Stimulated activated CD8-positive, alpha-beta memory T cell treated with anti-CD3 and anti-CD28 coated beads, Interleukin-4, amount 100 ng/mL, for 24 hours (primary cell): ENCODE measurements at places on chromosomes 12 and 14.

DNA sequence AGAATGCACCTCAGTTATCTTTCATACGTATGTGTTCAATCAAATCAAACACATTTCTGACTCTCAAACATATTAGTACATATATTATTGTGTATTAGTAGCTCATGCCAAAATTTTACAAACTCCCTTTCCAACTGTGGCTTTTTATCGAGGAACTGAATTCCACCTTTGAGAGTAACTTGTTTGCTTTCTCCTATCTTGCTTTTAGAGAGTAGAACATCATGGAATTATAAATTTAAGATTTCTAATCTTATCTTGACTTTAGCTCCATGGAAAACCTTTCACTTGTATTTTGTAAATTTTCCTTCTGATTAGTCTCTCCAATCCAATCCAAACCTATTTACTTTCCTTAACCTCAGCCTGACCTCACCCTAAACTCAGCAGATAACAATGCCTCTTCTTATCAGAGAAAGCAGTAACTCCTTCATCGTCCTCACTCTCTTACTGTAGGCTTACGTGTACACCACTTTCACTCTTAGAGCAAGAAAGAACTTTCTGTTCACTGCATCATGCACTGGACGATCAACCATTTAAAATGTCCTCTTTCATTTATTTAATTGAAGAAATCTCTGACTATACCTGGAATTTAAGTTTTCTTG is 164.5 kb downstream of the TMTC3 start:
- no peak for DNase-seq

DNA sequence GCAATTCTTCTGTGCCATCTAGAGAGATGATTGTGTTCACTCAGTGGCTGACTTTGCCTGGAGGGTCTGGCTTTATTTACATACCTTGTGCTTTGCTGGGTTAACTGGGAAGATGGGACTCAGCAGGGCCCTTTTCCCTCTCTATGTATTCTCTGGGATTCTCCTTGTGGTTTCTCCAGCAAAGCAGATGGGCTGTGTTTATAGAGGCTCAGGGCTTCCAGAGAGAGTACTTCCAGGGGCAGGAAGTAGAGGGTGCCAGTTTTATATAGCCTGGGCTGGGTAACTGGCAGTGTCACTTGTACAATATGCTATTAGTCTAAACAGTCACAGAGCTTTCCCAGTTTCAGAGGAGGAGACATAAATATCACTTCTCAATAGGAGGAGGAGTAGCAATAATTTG is 509.9 kb downstream of the DIO2 start:
- DNase-seq: no peak

DNA sequence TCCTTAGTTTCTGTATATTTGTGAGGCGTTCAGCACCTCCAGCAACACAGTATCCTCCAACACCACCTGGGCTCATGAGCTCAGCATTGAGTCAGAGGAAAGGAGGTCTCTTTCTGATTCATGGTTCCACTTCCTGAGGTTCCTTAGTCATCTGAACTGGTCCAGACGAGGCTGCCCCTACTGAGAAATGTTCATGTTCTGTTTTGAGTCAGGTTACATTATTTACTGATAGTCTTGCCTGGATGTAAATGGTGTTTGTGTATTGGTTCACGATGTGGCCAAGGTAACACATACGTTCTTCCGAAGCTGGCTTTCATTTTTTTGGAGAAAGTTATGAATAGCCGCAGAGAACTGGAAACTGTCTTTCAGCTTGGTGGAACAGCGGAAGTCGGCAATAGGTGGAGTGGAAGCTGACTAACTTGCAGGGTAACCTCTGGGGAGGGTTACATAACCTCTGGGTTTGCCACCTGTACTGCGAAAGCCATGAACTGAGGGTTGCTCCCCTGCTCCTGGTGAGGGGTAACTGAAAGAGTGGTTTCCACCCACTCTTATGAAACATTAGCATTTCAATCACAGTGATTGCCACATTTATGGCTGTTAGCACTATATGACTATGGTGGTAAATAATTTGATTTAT is 42.2 kb upstream of the MANSC4 start:
- DNase-seq: no peak

DNA sequence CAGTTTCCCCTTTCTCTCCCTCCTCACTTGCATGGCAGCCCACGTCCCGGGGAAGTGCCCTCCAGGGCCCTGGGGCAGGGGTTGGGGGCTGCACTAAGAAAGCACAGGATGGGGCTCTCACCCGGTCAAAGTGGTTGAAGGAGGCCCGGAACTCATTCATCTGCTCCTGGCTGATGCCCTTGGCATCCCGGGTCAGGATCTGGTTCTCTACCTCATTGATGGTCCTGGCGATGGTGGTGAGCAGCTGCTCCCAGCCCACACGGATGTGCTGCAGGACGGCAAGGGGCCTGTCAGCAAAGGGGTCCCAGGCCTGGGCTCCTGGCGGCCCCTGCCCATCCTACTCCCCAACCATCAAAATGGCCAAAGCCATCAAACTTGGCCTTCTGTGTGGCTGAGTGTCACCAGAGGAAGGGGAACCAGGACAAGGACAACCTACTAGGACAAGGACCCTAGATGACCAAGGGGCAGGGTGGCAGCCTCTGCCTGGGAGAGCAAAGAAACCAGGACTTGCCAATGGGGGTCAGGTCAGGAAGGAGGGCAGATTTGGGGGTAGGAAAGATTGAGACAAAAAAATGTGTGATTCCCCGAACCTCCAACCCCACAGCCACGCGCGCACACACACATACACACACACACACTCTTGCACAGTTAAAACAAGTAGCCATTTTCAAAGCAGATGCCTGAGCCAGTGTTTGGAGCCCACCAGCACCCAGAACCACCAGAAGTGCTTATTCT is 87.1 kb upstream of the ZFP36L1 start:
- DNase-seq: no peak

GRCh38 chr12:97899956-97900355 is 437.4 kb downstream of the RMST start:
- DNase-seq: no peak

GRCh38 chr14:41298328-41298690 is 308.4 kb upstream of the LRFN5 start:
- no peak for DNase-seq

DNA sequence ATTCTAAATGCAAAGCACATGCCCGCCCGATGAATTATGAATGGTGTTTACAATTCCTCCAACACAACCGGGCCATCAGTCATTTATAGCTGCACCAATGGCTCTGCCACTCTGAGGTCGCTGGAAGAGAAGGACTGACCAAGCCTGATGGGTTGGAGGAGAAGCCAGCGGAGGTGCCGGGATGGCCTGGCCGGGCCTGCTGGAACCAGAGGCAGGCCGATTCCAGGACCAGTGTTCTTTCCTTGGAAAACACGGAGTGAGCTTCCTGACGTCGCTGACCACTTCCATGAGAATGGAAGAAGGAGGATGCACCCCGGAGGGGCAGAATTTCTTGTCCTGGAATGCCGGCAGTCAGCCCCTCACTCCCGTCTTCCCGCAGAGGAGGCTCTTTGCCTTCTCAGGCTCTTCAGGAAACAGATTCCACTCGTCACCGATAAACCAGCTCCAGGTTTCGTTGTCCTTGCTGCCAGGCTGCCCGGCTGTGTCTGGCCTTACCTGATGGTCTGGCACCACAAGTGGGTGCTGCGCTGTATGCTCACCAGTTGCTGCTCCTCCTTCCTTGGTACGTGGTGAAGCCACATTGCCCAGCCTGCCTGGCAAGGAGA is 358.5 kb upstream of the SFSWAP start:
- DNase-seq: no peak

GRCh38 chr14:74702293-74702692 is 10.6 kb downstream of the AREL1 start:
- DNase-seq: no peak

- no peak for DNase-seq
These were observed 876.8 kb downstream of the SLC6A15 start for GRCh38 chr12:84035766-84036165.

- DNase-seq: no peak
These were observed 8.0 kb downstream of the MMP17 start for GRCh38 chr12:131836193-131836592.

DNA sequence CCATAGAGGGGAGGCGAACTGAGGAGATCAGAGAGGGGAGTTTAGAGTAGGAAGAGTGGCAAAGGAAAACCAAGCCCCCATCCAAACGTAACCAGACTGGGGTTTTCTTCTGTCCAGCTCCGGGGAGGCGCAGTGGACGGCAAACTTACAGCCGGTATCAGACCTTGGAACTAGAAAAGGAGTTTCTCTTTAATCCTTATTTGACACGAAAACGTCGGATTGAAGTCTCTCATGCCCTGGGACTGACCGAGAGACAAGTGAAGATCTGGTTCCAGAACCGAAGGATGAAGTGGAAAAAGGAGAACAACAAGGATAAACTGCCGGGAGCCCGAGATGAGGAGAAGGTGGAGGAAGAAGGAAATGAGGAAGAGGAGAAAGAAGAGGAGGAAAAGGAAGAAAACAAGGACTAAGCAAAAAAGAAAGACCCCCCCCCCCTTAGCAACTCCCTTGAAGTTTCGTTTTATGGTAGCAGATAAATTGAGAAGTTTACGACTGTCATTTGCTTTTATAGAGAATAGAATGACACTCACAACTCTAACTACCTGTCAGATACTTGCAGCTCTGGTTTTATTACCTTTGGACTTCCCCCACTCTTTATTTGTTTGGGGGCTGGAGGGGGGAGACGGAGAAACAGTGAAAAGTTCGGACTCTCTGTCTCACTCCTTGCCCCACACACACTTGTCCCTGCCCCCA is 2.3 kb downstream of the HOXC8 start:
- DNase-seq: no peak

DNA sequence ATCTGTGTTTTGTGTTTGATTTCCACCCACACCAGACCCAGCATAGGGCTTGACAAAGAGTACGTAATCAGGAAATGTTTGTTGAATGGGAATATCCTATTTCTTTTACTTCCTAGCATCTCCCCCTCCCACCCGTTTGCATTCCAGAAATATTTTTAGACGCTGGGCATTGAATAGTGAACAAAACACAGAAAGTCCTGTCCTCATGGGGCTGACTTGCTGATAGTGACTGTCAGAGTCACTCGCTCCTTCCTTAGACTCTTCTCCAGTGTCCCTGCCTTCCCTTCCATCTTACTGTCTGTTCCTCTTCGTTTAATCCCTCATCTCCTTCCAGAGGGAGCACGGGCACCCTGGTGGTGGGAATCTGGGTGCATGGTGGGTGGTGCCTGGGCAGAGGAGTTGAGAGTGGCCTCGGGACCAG is 53.6 kb downstream of the SLC25A47 start:
- no peak for DNase-seq

DNA sequence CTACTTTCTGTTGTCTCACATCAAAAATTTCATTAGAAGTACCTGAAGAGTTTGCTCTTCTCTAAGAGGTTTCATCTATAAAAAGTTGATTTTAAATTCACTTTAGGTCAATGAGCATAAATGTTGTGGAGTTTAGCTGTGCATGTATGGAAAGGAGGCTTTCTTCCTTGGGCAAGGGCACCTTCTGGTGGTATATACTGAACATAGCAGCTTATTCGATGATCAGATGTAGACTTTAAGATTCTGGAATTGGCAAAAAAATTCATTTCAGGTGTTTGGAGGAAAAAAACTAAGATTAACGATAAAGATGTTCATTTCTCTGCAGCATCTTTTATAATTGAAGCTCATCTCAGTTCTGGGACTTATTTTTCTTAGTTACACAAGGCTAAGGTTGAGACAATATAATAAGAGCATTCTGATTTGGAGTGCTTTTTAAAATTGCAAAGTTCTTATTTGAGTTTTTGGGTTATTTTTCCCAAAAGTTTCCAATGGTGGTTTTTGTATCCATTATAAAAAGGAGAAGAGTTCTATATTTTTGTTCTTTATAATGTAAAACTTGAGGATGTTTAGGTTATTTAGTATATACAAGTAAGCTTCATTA is 46.8 kb downstream of the TMEM117 start:
- DNase-seq: no peak

DNA sequence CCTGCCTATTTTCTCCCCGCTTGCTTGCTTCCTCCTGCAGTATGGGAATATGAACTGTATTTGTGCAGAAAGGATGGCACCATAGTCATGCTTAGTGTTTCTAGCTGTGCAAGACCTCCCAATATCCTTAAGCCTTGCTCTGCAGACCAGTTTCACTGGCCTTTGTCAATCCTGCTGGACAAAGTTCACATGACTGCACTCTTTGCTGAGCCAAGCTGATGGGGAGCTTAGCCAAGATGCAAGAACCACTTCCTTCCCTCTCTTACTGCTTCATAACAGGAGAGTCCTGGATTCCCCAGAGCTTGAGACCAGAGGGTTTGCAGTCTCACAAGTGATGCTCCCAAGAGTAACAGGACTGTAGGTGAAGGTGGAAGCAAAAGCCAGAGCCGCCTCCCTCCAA is 3.8 kb downstream of the ASIC1 start:
- no peak for DNase-seq

DNA sequence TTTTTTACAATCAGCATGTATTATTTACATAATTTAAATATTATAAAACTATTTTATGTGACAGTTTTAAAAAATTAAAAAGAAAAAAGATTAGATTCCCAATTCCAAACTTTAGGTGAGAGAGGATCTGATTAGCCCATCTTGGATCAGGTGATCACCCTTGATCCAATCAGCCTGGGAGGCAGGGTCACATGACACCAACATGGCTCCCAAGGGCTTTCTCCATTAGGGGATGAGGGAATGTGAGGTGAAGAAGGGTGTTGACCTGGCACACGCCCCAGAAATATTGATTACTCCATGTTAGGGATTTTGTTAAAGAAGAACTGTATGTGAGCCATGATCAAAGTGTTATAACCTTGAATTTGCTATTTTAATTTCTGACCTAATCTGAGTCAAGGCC is 225.4 kb downstream of the RBM19 start:
- no peak for DNase-seq

DNA sequence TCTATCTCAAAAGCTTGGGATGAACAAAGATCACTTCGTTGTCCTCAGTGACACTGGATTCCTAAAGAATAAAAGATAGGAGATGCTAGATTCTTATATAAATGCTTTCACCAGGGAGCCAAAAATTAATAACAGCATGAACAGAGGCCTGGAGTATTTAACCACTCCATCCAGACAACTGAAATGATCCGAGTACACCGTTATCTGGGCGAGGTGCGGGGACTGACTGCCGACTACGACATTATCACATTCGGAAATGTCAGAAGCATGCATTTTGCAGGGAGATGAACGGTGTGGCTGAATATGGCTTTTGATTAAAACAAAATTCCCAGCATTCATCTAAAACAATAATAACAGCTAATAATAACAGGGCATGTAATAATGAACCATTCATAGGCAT is 56.6 kb downstream of the TRPV4 start:
- DNase-seq: no peak

GRCh38 chr12:120061575-120062214 is 54.9 kb downstream of the RAB35 start:
- no peak for DNase-seq

DNA sequence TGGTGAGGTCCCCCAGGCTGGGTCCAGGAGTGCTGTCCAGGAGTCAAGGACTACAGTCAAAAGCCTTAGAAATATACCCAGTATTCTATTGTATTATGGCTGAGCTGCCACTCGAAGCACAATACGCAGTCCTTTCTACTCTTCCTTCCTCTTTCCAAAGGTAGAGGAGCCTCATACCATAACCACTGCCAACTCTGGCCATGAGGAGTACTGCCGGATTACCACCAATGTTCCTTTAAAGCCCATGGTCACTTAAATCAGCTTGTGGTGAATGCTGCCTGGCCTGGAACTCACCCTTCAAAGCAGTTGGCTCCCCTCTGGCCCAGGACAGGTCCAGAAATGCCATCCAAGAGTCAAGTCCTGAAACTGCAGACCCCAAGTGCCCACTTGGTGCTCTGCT is 425.4 kb downstream of the SLC16A7 start:
- DNase-seq: no peak

- DNase-seq: no peak
These were observed 5.9 kb downstream of the CCDC198 start for GRCh38 chr14:57487771-57488170.

GRCh38 chr12:64034901-64035576 is 187.1 kb downstream of the KICS2 start:
- no peak for DNase-seq

GRCh38 chr12:9753498-9753897 is 7.2 kb downstream of the CD69 start:
- no peak for DNase-seq
